ENCODE measurements at places on chromosomes 5 and 9.

GRCh38 chr5:144189800-144190429 is 19.2 kb downstream of the KCTD16 start:
- no peak for DNase-seq

DNA sequence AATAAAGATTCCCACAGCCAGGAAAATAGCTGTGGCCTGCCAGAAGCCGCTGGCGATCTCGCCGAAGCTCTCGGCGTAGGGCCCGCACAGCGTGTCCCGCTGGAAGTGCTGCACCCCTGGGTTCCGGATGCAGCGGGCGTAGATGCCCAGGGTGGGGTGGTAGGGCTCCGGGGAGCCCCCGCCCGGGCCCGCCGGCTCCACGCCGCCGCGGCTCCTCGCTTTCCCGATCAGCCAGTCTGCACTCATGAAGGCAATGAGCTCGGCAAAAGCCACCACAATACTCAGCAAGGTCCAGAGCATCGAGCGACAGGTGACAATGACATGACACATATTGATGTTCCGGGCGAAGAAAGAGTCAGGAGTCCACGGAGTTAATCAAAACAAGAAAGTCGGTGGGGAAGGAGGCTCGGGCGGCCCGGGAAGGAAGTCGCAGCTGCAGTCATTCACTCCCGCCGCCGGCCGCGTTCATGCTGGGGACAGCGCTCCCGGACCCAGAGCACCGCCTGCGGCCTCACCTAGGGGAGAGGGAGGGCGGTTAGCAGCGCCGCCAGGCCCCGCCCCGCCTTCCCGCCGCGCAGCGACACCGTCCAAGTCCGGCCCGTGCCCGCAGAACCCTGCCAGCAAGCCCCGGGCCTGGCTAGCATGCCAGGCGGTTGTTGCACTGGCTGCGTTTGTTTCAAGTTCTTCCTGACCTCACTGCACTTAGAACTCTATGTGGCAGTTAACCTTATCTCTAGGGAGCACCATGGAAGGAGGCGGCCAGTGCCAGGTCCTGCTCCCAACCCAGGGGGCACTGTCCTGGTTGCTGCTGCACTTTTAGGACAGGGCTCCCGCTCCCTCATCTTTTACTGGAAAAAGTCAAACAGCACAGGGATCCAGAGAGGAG is 138.4 kb downstream of the LHFPL2 start:
- no peak for DNase-seq

DNA sequence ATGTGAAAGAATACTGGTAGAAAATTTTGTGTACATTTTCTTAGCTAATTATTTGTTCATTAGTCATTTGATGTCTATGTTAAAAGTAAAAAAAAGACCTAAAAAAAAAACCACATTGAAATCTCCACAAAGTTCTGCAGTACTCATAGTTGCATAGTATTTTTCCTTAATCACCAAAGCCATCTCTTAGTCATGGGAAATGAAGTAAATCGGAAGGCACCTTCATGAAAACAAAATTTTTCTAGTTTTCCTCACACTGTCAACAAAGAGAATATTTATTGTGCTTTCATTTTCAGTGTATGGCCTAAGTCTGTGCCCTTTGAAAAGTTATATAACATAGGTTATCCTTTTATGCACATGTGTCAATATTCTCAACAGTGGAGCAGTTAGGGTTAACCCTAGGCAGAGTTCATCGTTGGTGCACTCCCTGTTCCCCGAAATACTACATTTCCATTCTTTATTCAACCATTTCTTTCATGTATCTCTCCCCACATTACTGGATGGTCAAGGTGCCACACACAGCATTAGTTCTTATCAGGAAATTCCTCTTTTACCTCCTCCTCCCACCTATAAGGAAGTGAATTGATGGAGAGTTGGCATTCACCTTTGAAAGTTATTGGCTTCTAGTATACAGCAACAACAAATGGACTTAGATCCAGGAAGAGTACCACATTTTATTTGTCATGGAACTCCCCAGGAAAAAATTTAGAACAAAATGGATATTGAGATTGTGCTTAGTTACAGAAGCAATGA is 93.1 kb downstream of the NUDT12 start:
- DNase-seq, result no peak

- DNase-seq, result no peak
These were observed 22.5 kb downstream of the ZDHHC21 start for GRCh38 chr9:14670718-14671117.

DNA sequence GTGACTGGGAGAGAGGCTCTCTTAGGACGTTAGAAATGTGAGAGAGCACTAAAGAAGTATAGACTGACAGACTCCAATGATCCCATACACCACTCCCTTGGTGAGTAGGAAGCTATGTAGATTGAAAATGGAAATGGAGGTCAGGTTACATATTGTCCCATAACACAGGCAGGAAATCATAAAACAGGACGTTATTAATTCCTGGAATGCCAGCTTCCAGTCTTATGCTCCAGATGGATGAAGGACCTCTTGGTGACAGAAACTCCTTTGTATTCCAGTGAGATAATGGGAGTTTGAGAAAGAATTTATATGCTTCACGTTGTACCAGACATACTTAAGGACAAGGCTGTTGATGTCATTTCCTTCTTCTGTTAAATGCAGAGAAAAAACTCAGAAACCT is 338.2 kb upstream of the ITGA1 start:
- no peak for DNase-seq

DNA sequence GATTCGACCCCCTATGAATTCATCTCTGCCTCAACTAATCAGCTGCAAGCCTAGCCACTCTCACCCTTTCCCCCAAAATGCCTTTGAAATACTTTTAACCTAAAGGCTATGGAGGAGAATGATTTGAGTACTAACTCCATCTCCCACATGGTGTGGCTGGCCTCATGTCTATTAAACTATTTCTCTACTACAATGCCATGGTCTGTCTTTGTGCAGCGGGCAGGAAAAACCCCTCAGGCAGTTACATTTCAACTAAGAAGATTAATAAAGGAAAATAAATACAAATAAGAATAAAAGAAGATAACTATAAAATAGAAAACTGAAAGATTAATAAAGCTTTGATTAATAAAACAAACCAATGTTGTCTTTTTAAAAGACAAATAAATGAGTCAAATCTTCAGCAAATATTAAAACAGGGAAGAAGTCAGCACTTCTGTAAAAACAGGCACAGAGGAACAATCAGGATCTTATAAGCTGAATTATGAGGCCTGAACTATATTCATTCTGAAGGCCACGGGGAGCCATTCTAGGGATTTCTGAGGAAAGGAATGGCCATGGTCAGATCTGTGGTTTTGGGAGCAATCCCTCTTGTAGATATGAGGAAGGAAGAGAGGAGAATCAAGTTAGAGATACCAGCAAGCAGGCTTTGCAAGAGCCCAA is 116.1 kb upstream of the SLC12A2 start:
- DNase-seq, result no peak

DNA sequence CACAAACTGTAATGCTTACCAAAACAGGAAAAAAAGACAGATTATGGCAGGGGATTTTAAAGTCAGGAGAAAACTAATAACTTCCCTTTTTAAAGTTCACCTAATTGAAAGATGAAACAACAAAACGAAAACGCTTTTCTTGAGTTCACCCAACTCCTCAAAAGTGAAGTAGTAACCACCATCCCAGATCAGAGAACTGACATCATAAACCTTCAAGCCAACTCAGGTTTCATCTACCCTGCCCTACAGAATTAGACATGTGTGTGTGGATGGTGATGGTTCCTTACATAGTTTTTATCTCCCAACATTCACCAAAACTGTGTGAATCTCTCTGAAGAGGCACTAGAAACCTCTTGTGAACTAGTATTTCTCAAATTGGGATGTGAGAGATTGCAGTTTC is 195.2 kb upstream of the PTGER4 start:
- no peak for DNase-seq
